ENCODE measurements at places on chromosomes 11 and 22.

GRCh38 chr11:33390944-33391892 lies 134.0 kb downstream of the HIPK3 start:
- no peak for DNase-seq

- DNase-seq = no peak
Observed at GRCh38 chr22:47736186-47737034, 974.0 kb downstream of the TBC1D22A start.

GRCh38 chr11:72642043-72642883 lies 32.0 kb downstream of the PDE2A start:
- DNase-seq = no peak

DNA sequence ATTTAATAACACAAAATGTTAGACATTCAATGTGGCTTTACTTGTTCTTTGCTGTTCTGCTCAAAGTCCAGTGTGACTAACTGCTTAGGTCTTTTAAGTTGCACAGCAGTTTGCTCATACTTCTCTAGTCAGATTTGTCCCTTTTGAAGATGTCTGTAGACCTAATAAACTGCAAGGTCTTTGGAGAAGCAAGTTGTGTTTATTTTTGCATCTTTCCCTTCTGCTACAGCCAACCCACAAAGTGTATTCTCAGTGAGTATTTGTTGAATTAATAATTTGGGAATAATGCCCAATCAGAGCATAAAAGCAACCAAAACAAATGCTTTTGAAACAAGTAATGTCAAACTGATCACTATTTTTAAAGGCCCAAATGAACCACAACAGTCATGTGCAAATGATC lies 312.5 kb downstream of the CADM1 start:
- DNase-seq = no peak

DNA sequence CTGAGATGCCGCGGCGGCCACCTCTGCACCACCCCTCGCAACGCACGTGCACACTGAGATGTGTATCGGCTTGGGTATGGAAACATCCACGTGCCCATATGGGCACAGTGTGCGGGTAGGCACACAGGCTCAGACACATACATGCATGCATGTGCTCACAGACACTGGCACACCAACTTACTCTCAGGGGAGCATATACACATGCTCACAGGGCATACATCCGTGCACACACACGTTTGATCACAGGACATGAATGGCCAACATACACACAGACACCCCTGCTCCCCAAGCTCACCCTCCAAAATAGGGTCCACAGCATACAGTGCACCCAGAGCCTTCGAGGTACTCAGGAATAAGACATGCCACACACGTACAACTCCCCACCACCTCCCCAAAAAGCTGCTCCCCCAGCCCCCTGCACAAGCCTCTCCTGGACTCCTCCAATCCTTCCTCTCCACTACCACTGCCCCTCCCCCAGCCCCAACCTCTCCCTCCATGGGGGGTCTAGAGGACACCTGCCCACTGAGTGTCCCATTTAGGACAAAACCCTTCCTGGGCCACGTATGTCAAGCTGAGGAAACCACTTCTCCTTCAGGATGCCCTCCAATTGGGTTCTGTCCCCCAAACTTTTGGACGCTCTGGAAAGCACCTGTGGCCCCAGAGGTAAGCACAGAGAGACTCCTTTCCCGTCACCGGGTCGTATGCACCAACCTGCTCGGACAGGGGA lies 53.1 kb downstream of the SLC22A12 start:
- no peak for DNase-seq

GRCh38 chr22:48496987-48497650 lies 1330.6 kb downstream of the BRD1 start:
- no peak for DNase-seq

DNA sequence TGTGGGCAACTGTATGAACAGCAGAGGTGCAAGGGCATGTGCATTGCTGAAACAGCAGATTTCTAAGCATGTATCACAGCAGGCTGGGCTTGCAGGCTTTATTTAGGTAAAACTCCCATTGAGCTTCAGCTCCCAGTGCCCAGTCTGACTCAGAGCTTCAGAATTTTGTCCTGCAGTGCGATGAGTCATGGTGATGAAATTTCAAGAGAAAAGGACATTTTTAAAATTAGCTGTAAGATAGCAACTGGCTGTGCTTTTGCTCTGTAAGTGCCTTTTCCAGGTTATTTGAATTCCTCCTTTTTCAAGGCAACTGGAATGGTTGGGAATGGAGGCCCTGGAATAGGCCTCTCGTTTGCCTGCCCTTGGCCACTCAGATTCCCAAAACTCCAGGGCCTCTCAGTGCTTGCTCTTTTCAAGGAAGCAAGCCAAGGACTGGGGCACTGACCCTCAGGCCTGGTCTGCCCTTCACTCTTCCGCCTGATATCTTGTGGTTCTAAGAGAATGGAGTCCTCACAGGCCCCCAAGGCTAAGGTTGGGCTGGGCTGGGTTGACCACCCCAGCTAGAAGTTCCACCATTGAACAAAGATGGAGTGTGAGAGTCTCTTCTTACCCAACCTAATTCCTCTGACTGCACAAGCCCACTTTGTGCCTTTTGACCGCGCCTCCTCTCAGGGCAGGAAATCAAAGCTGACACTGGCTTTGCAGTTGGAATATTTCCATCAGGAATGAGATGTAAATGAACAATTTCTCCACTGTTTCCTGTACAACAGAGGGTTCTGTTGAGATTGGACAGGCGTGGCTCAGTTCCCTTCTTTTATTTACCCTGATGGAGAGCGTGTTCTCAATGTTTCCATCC lies 59.5 kb upstream of the PRSS23 start:
- DNase-seq = no peak

GRCh38 chr22:41963453-41964111 lies 5.7 kb upstream of the SEPTIN3 start:
- no peak for DNase-seq

DNA sequence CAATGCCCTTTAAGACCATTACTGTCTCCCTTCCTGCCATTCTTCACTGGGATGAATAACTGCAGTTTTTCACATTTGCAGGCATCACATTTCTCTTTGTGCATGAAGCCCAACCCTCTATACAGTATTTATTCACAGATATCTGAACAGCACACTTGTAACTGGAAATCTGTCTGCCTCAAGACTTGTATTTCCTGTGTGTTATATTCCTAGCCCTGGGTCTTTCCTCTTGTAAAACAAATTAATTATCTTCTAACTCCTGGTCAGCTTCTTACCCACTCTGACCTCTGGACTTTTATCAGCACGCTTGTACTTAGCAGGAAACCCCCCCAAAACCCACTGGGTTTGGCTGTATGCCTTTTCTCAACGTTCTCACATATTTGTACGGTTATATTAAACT lies 2.0 kb downstream of the CSRP3 start:
- no peak for DNase-seq

- no peak for DNase-seq
Observed at GRCh38 chr11:130330101-130330684, 15.5 kb upstream of the ZBTB44 start.

DNA sequence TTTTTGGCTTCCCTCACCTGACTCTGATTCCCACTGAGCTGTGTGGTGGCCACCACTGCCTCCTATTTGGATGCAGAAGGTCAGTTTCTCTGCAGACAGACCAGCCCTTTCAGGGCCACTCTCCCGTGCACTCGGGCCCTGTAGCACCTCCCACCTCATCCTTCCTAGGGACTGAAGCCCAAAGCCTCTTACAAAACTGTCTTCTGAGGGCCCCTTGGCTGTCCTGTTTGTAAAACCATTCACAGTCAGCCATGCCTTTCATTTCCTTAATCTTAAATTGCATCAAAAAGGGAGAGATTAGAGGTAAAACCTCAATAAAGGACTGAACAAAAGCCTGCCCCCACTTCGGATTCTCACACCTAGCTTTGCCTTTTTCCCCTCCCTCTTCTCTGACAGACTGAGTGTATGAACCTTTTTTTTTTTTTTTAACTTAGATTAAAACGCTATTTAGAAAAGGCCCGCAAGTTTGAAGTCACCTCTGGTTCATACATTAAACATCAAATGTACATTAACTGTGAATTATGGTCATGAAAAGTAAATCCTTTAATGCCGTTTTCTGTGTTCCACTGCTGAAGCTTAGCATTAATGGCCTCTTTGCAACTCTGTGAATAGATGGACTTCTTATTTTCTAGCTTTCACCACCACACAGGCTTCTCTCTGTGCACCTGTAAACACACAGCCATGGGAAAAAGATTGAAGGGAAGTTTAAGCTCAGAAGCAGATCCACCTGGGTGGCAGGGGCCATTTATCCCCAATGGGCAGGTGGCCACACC lies 247.2 kb upstream of the CADM1 start:
- no peak for DNase-seq

DNA sequence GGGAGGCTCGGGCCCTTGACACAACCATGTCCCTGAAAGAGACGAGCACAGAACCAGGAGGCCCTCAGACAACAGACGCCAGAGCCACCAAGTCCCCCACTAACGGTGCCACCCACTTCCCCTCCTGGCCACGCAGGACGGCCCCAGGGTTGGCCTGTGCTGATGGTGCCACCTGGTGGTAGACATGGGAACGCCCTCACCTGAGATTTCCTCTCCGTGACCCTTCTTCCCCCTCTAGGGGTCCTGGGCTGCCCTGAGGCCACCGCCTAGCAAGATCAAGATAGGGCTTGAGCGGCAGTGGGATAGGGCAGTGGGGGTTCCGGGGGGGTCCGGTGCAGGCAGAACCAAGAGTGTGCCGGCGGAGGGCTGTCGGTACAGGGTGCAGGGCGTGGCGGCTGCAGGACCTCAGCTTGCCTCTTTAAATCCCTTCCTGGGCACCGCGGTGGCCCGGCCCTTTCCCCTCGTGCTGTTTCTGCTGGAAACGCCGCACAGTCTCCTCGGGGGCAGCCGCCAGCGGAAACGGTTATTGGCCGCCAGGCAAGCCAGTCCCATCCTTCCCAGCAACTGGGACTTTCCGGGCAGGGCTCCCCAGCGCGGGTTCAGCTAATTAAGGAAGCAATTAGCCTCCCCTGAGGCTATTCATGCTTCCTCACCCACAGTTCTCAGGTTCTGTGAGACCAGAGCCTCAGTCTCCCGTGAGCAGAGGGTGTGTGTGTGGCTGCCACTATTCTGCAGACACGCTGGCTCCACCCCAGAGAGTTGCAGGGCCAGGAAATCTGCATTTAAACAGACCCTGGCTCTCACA lies 5.5 kb upstream of the NFAM1 start:
- DNase-seq = peak; percentile 76

DNA sequence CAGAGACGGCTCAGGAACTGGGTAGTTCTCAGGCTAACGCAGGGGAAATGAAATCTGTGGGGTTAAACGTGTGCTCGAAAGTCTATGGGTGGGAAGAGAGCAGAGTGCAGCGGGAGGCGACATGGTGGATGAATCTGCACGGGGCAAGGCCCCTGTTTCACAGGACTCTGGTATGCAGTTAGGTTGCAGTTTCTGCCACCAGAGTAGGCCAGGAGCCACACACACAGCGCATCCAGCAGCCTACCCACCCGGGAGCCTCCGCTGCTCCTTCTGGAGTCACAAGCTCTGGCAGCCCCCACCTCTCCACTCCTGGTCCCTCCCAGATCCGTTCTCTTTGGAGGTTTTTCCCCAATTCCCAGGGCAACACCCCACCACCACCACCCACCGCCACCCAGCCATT lies 27.0 kb downstream of the SPATA19 start:
- DNase-seq = no peak

- DNase-seq = no peak
Observed at GRCh38 chr11:108586600-108586999, 7.0 kb downstream of the EXPH5 start.

DNA sequence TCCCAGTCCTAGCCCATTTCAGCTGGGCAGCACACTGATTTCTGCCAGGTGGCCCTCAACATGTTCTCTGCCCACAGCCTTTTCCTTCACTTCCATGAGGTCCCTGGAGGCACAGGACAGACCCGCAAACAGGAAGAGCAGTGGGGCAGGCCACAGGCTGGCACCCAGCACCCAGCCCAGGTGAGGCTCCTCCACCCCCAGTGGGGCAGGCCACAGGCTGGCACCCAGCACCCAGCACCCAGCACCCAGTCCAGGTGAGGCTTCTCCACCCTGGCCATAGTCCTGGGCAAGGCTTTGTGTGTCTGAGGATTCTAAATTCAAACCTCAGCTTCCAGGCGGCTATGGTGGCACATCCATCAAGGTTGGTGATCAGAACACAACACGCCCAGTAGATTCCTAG lies 1413.0 kb downstream of the BRD1 start:
- no peak for DNase-seq

GRCh38 chr22:17780116-17780740 lies 6.0 kb upstream of the BID start:
- DNase-seq = no peak

GRCh38 chr11:1773994-1774550 lies 10.3 kb upstream of the CTSD start:
- DNase-seq = no peak

DNA sequence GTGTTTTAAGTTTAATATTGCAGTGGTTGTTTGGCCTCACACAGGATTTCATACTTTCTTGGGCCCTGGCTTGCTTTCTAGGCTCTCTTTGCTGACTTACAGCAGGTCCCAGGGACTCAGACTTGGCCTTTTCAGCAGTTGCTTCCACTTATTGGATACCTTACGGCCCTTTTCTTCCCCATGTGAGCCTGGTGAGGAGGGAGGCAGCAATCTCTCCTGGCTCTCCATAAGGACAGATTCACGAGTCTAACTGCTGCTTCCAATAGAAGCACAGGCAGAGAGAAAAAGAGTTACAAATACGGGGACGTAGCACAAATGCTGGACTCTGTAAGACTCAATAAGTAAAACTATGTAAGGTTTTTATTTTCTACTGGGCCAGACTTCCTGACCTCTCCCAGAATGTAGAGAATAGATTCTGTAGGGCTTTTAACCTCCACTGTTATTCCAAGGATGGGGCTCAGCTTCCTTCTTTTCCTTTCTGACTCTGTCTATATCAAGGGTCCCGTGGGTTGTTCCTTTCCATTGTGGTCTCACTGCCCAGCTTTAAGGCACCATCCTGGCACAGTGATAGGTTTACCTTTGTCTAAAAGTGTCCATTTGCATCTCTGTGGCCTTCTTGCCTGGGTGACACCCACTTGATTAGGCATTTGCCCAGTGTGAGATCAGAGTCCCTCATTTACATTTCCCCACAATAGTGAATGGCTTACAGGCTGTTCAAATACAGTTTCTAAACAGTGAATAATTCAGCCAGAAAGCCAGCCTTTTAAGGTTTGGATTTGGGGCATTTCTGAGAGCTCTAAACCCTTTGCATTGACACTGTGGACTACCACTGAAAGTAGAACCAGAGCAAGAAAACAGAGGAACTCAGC lies 92.8 kb downstream of the RASSF10 start:
- no peak for DNase-seq

DNA sequence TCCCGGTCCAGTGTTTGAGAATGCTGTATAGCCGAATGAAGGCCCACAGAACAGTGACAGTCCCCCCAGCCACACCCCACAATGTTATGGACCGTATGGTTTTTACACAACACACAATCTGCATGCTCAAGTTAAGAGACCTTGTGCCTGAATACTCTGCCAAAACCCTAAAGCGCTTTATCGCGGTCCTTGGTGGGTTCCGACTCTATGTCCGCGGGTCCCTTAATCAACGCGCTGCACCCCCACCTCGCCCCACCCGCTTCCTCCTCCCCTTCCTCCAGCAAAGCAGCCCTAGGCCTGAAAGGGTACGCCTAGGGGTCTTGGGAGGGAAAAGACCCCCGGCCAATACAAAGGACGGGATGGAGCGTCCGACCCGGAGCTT lies 442 bp downstream of the COPB1 start:
- DNase-seq = peak; percentile 12

Data from activated T-helper 1 cell treated with anti-CD3 and anti-CD28 coated beads, Interleukin-2, amount 50 U/mL, for 16 hours (primary cell).